ENCODE measurements at places on chromosomes 7 and 10.

DNA sequence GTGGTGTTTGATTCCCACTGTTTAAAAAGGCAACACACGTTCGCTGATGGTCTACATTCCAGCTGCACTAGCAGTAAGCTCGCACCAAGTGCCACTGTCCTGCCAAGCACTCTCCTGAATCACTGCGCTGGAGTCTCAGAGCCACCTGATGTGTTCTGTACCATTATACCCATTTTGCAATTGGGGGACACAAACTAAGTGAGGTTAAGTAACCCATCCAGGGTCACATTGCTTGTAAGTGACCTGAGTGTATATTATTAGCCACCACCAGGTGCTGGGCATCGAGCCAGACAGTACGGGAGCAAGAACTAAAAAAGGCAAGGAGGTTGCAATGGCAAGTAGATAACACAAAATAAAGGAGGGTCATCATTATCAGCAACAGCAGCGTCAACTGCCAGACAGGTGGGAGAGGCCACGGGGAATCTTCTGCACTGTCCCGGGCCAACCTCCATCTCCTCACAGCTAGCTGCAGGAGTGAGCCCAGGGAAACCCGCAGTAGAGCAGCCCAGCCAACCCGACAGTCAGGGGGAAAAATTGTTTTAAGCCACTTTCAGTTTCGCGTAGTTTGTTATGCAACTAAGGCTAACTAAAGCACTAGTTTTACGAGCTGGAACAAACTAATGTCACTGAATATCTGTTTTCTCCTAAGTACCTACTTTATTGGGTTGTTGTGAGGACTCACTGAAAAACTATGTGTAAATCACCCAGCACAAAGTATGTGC lies 712 bp upstream of the CPVL start:
- DNase-seq = peak; percentile 53

GRCh38 chr7:105932835-105933477 lies 30.1 kb upstream of the CDHR3 start:
- DNase-seq = no peak

- DNase-seq = no peak
Observed at GRCh38 chr7:140229101-140229525, 52.3 kb upstream of the KDM7A start.

DNA sequence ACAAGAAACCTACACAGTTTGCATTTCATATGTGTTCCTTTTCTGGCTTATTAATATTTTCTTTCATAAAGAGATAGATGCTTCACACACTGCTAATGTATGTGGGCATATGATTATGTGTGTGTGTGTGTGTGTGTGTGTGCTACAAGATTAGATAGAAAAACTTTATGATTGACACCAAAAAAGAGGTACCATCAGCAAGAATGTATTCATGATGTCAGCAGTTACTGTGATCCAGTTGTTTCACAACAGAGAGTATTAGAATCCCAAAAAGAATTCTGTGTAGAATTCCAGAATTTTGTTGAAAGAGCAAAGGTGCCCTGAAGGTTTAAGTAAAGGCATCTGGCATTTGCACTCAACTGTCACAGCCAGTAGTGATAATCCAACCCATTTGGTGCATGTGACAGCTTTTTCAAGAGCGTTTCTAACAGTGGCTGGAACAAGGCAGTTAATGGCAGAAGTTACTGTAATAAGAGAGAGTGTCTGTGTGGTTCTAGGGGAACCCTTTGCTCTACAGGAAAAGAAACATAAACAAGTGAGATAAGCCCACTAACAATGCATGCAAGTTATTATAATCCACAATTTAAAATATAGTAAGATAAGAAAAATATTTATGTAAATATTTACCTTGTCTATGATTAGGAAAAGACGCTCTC lies 16.6 kb downstream of the RELN start:
- DNase-seq = no peak
